ENCODE measurements at places on chromosomes 12 and 14.

DNA sequence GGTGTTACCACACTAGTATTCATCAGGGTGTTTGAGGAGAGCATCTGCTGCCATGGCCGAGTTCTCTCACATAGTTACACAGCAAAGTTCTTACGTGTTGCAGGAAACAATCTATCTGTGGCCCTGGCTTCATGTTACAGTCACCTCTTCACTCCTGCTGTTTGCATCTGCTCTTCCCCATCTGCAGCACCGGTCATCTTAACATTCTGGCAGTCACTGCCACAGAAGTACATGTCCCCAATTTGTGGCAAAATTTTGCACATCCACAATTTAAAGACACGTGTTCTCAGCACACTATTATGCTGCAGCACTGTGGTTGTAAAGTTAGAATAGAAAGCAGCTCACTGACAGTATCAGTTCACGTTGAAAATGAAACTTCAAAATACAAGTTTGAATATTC is 23.2 kb downstream of the MAPK1IP1L start:
- H3K27ac ChIP-seq = no peak overlapping the region
- H3K27me3 ChIP-seq = no peaks in the 10 kb centered on the region
- H3K36me3 ChIP-seq = no peaks in the 10 kb centered on the region
- no peak for DNase-seq
- H3K4me1 ChIP-seq = peaks cover 23% of the 10 kb centered on the region

GRCh38 chr12:51907856-51908425 is 637 bp downstream of the ACVRL1 start:
- peaks cover 16% of the 10 kb centered on the region for H3K4me1 ChIP-seq
- peaks cover 3% of the 10 kb centered on the region for H3K27me3 ChIP-seq
- H3K36me3 ChIP-seq = no peaks in the 10 kb centered on the region

GRCh38 chr14:43540948-43541347 is 966.1 kb downstream of the FSCB start:
- DNase-seq = no peak
- no peaks in the 10 kb centered on the region for H3K4me1 ChIP-seq
- H3K27me3 ChIP-seq = no peaks in the 10 kb centered on the region
- no peak overlapping the region for H3K27ac ChIP-seq

- peak overlapping the region; percentile 26 for H3K27ac ChIP-seq
- no peaks in the 10 kb centered on the region for H3K27me3 ChIP-seq
- no peak overlapping the region for H3K4me3 ChIP-seq
Measured at GRCh38 chr12:65307169-65307501, 28.7 kb downstream of the MSRB3 start.

DNA sequence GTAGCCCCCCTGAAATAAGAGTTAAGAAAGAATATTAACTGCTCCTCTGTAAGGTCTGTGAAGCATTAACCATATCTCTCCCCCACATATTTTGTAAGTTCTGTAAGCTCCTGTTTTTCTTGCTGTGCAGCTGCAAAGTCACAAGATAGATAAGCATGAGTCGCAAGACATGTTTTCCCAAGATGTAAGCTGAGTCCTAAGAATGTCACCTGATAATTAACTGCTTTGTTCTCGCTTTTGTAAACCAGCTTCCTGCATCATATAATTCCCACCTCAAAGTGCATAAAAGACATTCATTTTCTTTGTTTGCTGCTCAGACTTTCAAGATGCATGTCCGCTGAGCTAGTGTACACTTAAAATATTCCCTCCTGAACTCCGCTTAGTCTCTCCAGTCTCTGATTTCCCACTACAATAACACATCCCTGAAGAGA is 27.0 kb upstream of the PHC1 start:
- no peak overlapping the region for H3K4me3 ChIP-seq
- no peak overlapping the region for H3K27ac ChIP-seq
- DNase-seq = no peak
- no peaks in the 10 kb centered on the region for H3K27me3 ChIP-seq
- H3K4me1 ChIP-seq = peaks cover 4% of the 10 kb centered on the region
